ENCODE measurements at places on chromosomes 7 and 10.

- DNase-seq = no peak
Observed at GRCh38 chr7:116527521-116527920, 2.7 kb downstream of the CAV1 start.

DNA sequence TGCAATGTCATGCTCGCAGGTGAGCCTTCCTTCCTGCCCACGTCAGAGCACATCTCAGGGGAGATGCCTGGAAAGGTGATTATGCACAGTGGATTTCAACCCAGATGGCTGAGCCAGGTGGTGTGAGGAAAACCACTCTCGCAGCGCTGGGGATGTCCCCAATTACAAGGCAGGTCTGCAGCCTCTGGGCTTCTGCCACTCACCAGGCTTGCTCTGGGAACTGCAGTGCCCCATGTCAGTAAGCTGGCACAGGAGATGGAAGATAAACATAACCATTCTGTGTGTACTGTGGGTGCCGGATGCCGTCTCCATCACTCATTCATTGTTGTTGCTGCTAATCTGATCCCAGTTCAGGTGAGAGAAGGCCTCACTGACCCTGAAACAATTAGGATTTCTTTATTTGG lies 222.9 kb upstream of the PITRM1 start:
- no peak for DNase-seq

GRCh38 chr7:96321031-96321657 lies 754 bp downstream of the SLC25A13 start:
- DNase-seq = peak; percentile 35

DNA sequence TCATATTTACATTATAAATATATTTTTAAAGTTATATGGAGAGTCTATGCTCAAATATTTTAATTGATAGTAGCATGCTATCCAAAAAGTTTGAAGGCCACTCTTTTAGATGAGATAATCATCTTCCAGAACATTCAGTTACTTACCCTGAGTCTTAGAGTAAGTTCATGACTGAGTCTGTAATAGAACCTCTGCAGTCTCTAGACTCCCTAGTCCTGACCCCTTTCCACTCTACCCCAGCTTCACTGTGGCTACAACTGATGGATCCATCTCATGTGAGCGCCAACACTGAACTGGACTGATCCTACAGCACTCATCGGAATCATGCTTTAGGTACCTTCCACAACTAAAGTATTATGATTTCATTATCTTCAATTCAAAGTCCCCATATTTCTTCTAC lies 10.1 kb downstream of the HACD1 start:
- DNase-seq = no peak

DNA sequence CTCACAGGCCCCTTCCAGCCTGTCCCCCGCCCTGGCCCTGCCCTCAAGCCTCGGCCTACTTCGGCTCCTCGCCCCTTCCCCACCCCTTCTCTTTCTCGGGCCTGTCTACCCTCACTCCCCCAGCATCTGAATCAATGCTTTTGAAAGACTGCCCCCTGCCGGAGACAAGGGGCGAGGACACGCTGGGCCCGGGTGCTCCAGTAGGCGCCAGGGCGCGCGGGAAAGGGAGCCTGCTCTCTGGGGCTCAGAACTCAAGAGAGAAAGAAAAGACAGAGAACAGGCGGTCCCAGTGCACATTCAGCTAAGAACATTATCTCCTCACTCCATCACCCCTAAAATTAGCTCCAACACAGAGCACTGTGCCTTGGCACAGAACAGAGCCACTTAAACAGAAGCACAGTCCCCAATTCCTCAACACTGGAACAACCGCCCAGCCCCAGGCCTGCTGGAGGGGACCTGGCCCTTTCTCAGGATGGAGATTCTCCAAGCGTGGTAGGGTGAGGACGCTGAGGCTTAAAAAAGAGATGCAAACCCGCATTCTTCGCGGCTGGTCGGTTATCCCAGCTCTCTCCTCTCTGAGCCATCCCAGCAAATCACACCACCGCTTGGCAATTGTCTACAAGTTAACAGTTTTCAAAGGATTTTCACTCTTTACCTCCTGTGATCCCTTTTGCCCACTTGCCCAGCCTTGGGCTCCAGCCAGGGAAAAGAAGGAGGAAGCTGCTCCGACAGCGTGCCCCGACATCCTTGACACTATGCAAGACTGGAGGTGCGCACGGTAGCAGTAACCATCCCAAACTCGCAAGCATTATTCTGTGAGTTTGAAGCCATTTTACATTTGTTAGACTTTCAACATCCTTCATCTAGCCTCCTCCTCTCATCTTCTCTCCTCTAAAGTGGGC lies 2.1 kb downstream of the GIGYF1 start:
- peak; percentile 60 for DNase-seq

- no peak for DNase-seq
Observed at GRCh38 chr7:44222776-44223261, 22.0 kb downstream of the YKT6 start.
